ENCODE measurements at places on chromosomes 3 and 15. TPM values are rescaled to one million over a fixed set of nuclear protein-coding genes. Genes with fewer than 3 reads are reported as not detected.

DNA sequence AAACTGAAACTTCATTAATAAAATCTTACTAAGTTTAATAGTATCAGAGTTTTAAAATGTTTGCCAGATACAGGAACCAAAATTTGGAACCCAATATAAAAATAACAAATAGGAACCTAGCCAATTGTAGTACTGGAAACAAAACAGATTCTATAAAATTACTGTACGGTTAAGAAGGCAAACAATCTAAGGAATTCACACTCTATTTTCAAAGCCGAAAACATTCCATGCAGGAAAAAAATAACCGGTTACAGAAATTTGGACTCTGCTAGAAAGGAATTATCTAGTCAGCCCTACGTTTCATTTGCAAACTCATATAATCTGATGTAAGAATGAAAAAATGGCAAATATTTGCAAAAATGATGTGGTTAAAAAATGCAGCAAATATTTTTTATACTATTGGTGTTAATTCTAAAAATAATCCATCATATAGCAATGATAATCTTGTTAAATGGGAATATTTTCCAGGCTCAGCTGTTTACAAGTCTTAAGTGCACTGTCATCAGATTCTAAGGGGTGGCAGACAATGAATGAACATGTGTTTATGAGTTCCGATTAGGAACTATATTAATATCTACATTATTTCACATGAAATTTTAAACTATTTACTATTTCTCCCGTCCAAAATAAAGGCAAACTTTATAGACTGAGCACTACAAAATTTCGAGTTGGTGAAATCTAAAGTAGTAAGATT lies 58.1 kb downstream of the DCBLD2 start:
- no peak for DNase-seq

GRCh38 chr15:99709243-99709986 lies 23.8 kb downstream of the LYSMD4 start:
- no peak for DNase-seq

GRCh38 chr3:55537129-55537528 lies 50.0 kb upstream of the WNT5A start:
- no peak for DNase-seq

GRCh38 chr15:48265135-48265534 lies 59.0 kb downstream of the SLC12A1 start:
- DNase-seq: no peak

The C3orf20 gene
- not detected for total RNA-seq

Measured in H1 (cell line).